NCI-H1105 treated with DMSO at 0.1 percent for 48 hours (cell line): ENCODE measurements at places on chromosomes 12 and 14.
A peak's percentile ranks its signal among the peaks of the same experiment; 100 is the strongest.

DNA sequence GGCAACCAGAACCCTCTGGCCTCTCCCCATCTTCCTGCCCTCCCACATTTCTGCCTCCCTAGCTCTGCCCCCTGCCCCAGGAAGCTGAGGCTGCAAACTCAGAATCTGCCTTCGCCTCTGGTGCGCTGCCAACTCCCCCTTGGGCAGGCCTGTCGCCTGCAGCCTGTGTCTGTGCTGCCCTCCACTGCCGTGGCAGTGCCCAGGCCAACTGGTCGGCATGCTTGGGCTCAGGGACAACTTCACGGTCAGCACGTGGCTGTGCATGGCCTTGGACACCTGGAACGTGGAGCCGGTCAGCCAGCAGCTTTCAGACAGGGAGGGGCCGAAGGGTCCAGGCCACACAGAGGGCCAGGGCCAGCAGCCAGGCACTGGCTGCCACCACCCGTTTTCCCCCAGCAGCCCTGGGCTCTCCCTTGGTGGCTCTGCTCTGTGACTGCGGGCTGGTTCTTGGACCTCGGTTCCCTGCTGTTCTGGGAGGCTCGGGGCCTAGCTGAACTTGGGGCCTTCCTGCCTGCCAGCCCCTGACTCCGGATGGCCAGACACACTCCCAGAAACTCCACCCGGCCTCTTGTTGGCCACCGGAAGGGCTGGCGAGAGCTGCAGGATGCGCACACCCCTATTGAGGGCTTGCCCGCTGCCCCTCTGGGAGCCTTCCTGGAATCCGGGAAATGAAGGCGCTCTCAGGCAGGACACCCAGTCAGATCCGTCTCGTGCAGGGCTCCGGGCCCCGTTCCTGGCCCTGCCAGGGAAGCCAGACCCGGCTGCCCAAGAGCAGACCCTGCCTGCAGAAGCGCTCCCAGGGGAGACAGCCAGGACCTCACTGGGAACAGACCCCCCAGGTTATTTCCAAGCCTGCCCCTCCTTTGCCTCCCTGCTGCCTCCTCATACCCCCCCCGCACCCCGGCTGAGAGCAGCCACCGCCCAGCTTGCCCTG lies 34.2 kb upstream of the PPP1R13B start:
- DNase-seq = no peak

- no peak for DNase-seq
These were observed 158.7 kb upstream of the LRIG3 start for GRCh38 chr12:59079002-59079401.

DNA sequence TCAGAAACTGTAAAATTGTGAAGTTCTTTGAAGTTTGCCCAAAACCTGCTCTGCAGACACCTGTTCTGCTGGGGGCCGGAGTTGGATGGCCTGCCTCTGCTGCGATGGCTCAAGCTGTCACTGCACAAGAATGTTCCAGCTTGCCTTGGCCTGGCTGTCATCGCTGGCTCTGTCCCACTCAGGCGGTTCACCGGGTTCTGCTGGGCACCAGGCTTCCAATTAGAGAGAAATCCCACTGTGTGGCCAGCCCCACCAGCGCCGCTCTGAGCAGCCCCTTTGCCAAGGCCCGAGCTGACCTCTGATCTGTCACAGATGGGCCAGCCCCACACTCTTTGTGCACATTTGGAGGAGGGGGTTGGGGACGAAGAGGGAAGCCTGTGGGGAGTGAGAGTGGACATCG lies 71.7 kb upstream of the GPATCH2L start:
- DNase-seq = no peak

GRCh38 chr12:14403293-14403692 lies 37.8 kb downstream of the ATF7IP start:
- DNase-seq = no peak

- peak; percentile 76 for DNase-seq
These were observed 4.4 kb upstream of the DNAJC22 start for GRCh38 chr12:49342066-49342913.

GRCh38 chr14:73208846-73209245 lies 28.5 kb upstream of the PAPLN start:
- no peak for DNase-seq

- DNase-seq = no peak
These were observed 33.8 kb downstream of the ZFHX2 start for GRCh38 chr14:23517650-23518326.

DNA sequence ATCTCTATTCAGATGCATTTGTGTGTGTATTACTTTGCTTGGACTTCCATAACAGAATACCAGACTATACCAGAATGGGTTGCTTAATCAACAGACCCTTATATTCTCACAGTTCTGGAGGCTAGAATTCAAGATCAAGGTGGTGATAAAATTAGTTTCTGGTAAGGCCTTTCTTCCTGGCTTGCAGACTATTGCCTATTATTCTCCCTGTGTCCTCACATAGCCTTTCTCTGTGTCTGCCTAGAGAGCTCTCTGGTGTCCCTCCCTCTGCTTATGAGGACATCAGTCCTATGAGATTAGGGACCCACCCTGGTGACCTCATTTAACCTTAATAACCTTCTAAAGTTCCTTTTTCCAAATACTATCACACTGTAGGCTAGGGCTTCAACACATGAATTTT lies 106.0 kb downstream of the FAR2 start:
- no peak for DNase-seq

DNA sequence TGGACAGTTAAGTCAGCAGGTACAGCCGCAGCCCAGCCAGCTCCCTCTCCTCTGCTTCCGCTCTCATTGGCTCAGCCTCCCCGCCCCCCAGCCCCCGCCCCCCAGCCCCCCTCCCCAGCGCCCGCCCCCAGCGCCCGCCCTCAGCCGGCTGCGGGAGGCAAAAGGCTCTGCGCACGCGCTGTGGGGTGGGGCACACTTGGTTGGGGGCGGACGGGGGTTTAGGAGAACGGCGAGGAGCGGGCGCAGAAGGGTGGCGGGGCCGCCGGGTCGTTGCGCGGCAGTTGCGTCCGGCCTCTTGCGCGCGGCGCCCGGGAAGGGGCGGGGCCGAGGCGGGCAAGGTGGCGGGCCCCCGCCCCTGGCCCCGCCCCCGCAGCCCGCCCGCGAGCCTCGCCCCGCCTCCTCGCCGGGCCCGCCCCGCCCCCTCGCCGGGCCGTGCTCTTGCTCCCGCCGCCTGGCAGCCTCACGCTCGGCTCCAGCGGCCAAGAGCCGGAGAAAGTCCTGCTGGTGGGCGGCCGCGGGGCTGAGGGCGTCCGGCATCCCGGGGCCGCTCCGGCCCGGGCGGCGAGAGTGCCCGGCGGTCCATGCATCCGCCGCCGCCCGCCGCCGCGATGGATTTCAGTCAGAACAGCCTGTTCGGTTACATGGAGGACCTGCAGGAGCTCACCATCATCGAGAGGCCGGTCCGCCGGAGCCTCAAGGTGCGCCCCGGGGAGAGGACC lies at the start of gene PPP4R4:
TSS of gene PPP4R4 (plus strand) at position 438 of the 719 bp plus-strand sequence. CDS start at position 582, 144 bp downstream.
- peak; percentile 90 for DNase-seq

DNA sequence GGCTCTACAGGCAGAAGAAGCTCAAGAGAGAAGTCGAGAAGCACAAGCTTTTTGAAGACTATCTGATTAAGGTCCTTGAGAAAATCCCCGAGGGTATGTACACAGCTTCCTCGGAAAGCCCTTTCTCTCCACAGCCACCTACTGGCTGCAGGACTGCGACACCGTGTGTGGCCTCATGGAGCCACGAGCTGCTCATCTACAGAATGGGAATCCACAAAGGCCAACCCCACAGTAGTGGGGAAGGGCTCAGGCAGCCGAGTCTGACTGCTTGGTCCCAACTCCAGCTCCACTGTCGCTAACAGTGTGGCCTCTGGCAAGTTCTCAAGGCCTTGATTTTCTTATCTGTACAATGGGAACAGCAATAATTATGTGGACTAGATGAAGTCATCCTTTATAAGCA lies 2.5 kb downstream of the CCDC197 start:
- no peak for DNase-seq

- no peak for DNase-seq
These were observed 1260.3 kb downstream of the TMEM121 start for GRCh38 chr14:106786697-106787096.

DNA sequence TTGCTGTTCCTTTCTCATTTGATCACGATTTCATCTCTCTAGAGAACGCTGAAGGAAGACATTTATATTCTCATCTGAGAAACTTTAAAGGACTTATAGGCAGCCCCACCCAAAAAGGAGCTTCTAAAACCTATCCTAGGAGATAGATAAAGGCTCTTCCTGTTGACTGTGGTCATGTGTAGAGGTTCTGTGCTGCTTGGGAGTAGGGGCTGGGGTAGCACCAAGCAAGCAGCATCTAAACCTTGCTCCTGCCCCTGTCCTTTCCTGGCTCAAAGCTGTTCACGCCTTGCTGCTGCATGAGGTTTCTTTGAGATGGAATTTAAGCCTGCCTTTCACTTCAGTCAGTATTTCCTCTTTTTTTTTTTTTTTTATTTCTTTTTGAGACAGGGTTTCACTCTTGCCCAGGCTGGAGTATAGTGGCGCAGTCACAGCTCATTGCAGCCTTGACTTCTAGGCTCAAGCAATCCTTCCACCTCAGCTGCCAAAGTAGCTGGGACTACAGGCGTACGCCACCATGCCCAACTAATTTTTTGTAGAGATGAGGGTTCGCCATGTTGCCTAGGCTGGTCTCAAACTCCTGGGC lies 41.4 kb downstream of the RAB35 start:
- no peak for DNase-seq

DNA sequence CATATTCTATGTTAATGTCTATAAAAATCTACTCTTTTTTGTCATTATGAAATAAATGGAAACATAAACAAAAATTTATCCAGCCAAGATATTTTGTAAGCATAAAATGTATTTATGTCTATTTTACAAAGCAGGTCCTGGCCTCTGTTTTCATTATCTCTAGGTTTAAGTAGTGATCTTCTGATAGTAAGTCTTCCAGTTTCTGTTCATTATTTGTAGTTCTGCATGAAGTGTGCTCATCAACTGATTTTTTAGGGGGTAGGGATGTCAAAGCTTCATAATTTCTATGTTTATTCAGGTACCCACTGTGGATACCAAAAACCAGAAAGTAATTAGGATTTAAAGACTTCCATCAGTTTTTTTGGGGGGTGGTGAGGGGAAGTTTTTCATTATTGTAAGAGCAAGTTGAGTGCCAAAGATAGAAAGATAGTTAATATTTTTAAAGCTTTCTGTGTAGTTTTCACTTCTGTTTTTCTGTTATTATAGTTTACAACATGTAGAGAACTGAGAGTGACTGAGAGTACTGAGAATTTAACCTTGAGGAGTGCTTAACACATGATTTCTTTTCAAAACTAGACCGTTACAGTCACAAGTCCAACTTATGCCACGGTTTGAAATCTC lies 30.6 kb upstream of the LMO3 start:
- DNase-seq = no peak

DNA sequence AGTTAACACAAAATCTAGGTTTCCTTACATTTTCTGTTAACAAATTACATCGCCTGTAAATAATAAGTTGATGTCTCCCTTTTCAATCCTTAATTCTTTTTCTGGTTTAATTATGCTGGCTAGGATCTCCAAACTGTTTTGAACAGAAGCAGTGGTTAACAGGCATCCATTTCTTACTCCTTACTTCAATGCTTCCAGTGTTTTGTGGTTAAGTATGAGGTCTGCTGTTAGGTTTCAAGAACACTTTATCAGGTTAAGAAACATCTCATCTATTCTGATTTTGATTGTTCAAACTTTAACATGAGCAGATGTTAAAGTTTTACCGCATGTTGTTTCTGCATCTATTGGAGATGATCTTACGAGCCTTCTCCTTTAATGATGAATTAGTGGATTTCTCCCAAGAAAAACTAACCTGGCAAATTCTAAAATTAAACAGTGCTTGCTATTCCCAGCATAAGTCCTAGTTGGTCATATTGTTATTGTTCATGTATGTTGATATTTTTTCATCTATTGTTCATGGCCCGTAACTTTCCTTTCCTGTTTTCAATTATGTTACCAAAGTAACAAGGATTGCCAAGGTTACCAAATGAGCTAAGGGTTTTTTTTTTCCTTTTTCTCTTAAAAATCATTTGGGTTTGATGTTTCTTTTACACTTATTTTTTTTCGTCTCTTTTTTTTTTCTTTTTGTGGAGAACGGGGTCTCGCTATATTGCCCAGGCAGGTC lies 33.4 kb downstream of the POLE start:
- no peak for DNase-seq

- no peak for DNase-seq
These were observed 14.2 kb downstream of the SLC11A2 start for GRCh38 chr12:51011955-51012354.

GRCh38 chr12:98358144-98358543 lies 157.2 kb upstream of the TMPO start:
- DNase-seq = no peak

- DNase-seq = no peak
These were observed 257.3 kb downstream of the GLT1D1 start for GRCh38 chr12:129110575-129110974.

DNA sequence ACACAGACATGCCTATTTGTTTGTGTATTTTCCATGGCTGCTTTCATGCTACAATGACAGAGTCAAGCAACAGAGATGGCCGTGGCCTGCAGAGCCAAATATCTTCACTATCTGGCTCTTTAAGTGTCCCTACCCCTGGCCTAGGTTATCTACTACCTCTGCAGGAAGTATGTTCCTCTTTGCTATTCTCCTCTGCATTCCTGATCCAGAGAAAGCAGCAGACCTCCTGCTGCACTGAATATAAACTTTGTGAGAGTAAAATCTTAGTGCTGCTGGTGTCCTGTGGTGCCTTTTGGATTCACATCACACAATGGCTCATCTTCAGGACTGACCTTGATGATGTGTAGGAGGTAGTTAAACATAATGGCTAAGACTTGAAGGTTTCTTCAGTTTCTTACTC lies 233.4 kb downstream of the IPO8 start:
- no peak for DNase-seq

- no peak for DNase-seq
These were observed 224.0 kb downstream of the KTN1 start for GRCh38 chr14:55803873-55804553.

DNA sequence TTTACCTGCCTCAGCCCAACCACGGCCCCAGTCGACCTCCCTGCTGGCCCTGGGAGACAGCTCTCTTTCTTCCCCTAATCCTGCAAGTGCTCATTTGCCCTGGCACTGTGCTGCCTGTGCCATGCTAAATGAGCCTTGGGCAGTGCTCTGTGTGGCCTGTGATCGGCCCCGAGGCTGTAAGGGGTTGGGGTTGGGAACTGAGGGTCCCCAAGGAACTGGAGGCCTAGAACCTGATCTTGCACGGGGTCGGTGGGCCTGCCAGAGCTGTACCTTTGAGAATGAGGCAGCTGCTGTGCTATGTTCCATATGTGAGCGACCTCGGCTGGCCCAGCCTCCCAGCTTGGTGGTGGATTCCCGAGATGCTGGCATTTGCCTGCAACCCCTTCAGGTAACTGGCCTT lies 2.8 kb downstream of the RNF31 start:
- DNase-seq = no peak
